ENCODE measurements at places on chromosomes 13 and 19. TPM values are rescaled to one million over a fixed set of nuclear protein-coding genes. Genes with fewer than 3 reads are reported as not detected.

ANKLE1 gene
- total RNA-seq: 18.1 TPM

TDRD12 gene
- 0.05 TPM for total RNA-seq

- DNase-seq: no peak
Measured at GRCh38 chr19:35115177-35115951, at the start of gene FXYD3. TSS of gene FXYD3 (plus strand) at chr19:35115823. CDS start at chr19:35119377, 3,554 bp downstream.

DNA sequence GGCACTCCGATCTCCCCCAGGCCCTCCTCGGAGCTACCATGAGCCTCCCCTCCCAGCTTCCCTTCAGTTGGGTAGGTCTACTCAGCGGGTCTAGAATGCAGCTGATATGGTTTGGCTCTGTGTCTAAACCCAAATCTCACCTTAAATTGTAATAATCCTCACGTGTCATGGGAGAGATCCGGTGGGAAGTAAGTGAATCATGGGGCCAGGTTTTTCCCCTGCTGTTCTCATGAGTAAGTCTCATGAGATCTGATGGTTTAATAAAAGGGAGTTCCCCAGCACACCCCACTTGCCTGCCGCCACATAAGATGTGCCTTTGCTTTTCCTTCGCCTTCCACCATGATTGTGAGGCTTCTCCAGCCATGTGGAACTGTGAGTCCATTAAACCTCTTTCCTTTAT is 14.5 kb upstream of the DOCK9 start:
- no peak for DNase-seq

CYP4F22 gene
- 0.78 TPM for total RNA-seq

ADPRHL1 gene
- total RNA-seq: 0.54 TPM

DAND5 gene
- not detected for total RNA-seq

SIGLEC11 gene
- total RNA-seq: not detected

- DNase-seq: peak; percentile 75
Measured at GRCh38 chr19:48933382-48933932, at the start of gene DHDH. TSS of gene DHDH (plus strand) at chr19:48933699. CDS start at chr19:48933722, 23 bp downstream.

GRCh38 chr19:19115954-19116353 is 22.3 kb downstream of the TMEM161A start:
- DNase-seq: peak; percentile 47

DNA sequence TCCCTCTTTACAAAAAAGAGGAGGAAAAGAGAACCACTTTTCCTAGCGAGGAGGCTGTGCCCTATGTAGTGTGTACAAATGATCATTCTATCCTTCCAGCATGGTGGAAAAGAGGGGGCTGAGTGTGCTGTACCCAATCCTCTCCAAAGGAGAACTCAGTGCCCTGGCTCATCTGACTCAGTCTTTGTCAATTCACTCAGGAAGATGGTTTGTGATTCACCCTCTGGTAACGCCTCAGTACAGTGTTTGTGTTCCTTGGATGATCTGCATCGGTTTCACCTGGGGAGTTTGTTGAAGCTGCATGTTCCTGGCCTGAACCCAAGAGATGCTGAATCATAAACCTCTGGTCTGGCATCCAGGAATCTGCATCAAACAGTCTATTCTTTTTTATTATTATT is 18.3 kb upstream of the ENOX1 start:
- DNase-seq: no peak

DNA sequence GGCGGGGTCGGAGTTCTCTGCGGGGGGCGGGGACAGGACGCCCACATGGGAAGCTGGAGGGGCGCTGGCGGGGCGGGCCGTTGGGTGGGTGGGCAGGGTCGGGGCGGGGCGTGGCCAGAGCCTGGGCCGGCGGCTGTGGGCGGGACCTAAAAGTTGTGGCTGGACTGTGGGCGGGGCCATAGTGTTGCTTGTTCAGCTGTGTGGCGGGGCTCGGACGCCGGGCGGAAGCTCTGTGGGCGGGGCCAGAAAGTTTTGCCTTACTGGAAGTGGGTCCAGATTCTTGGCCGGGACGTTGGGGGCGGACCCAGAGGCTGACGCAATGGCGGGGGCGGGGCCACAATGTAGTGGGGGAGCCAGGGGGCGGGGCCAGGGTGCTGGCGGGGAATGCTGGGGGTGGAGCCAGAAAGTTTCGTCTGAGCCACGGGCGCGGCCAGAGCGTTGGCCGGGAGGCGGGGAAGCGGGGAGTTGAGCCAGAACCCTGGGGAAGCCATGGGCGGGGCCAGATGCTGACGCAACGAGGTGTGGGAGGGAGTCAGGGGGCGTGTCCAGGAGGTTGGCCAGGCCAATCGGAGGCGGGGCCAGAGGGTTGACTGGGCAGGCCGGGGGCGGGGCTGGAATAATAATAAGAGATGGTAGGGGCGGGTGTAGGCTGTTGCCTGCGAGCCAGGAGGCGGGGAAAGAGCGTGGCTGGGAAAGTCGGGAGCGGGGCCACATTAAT is 527 bp downstream of the CCDC9 start:
- peak; percentile 100 for DNase-seq

AMER2 gene
- total RNA-seq: not detected

DNA sequence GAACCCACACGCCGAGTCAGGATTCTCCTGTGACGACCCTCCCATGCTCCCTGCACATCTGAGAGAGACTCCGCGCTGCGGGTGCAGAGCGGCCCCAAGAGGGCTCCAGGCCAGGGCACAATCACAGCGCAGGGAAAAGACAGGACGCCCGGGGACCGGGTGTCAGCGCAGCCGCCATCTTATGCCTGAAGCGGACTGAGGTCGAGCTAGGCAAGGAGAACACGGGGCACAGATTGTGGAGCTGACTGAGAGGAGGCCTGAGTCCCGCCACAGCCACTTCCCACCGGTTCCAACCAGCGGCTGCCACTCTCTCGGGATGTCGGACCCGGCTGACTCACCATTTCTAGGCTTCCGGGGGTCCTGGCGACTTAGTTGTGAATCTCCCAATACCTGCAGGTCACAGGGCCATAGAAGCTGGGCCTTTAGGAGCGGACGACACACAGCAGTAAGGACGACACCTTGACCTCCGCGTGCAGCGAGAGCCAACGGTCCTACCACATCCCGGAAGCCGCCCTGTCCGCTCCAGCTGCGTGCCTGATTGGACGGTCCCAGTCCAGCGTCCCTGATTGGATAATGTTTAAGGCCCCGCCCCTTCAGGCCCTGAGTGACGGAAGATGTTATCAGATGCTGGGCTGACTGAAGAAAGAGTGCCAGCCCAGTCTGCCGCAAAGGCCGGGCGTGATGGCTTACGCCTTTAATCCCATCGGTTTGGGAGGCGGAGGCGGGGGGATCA is at the start of gene ZNF728:
Gene ZNF728 (minus strand): TSS at position 487 of the 733 bp plus-strand sequence. CDS start 146 bp downstream, at position 341.
- no peak for DNase-seq

DNA sequence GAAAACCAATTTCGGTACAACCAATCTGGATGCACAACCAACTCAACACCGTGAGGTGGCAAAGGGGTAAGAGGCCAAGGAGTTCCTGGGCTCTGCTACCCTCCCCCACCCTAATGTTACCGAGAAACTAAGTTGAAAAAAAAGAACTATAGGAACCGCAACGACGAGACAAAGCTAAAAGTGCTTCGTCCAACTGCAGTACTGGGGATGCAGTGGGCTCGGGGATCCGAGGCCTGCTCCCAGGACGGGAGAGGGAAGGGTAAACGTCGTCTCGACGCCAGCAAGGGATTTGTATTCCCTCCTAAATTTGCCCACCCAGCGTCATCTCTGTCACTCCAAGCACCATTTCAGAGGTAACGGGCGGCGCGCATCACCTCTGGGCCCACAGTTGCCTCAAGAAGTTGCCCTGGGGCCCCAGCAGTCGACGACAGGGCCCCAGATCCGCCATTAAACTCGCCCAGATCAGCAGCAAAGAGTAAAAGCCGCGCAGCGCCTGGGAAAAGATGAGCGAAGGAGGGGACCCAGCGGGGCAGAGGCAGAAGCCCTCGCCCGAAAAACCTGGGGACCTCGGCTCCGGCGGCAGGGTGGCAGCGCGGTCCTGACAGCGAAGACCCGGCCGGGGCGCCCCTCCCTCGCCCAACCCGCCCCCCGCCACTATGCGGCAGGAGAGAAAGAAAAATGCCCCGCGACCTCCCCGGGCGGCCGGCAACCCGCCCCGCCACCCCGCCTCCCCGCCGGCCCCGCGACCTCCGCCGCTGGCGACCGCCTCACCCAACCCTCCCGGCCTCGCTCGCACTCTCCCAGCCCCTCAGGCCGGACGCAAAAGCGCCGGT is 752 bp downstream of the ZMYM5 start:
- peak; percentile 26 for DNase-seq
